CD8-positive, alpha-beta memory T cell (primary cell): ENCODE measurements at places on chromosomes 2 and 18.

- DNase-seq = no peak
Measured at GRCh38 chr2:42812899-42813479, 20.6 kb upstream of the HAAO start.

DNA sequence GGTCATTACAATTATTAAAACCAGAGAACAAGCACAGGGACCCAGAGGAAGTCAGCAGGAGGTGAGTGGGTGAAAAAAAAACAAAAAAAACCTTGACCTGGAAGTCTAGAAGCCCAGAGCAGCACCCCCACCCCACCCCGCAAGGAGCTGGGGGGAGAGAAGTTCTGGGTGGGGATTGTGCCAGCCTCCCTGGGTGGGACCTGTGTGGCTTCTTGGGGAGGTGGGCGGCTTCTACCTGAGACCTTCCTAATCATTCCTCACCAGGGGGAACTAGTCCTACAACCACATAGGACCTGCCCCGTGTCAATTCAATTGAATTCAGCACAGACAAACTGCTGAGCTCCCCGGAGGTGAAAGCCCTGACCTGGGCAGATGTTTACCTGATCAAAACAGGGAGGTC is 17.3 kb downstream of the EVA1A start:
- DNase-seq = no peak

GRCh38 chr2:219457784-219458369 is 23.2 kb downstream of the SPEG start:
- DNase-seq = no peak

DNA sequence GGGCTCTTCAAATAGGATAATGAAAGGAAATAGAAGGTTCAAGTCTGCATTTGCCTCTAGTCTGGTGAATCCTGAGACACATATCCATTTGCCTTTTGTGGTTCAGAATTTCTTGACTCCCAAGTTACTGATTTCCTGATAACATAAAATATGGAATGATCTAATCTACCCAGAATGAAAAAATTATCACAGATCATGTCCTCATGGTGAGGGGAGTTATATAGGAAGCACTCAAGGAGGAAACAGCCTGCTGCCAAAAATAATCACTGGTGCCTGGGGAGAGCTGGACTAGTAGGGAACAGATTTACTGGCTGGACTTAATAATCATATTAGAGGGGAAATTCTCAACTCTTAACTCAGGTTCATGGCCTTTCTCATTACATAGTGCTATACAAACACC is 95.5 kb upstream of the STK17B start:
- DNase-seq = no peak

DNA sequence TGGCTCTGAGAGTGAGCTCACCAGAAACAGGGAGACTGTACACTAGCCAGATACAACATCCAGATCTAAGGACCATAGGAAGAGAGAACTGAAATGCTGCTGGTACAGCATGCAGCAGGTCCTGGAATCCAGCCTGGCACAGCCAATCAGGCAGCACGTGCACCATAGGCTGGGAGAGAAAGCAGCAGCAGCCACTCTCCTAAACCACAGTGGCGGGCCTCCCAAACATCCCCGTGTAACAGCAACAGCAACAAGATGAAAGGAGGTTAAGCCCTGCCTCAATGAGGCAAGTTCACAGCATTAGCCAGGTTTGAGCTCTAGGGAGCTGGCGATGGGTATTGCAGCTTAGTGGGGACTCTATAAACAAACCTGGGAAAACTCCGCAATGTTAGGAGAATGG is 192.0 kb downstream of the EPHA4 start:
- no peak for DNase-seq

- DNase-seq = no peak
Measured at GRCh38 chr2:219181531-219181930, 3.5 kb downstream of the RETREG2 start.

- DNase-seq = no peak
Measured at GRCh38 chr2:206533977-206534376, 90.6 kb downstream of the ADAM23 start.

DNA sequence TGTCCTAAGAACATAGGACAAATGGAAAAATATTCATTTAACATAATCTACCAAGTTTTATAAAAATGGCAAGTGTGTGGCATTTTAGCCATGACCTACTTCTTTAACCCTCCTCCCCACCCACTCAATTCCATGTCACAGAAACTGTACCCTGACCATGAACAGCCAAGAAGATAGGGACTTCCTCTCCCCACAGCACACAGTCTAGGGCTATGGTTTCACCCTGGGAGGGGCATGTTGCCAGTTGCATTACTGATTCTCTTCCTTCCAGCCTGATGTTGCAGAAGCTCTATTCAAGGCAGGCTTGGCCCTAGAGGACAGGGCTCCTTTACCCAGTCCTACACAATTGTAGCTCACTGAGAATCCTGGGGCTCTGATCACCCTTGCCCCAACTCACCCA is 153.6 kb upstream of the KLF7 start:
- no peak for DNase-seq

GRCh38 chr2:20935168-20935775 is 108.6 kb downstream of the APOB start:
- no peak for DNase-seq

GRCh38 chr18:58175786-58176176 is 131.8 kb downstream of the NEDD4L start:
- DNase-seq = no peak

- no peak for DNase-seq
Measured at GRCh38 chr18:49172246-49172645, 221.5 kb upstream of the SMAD7 start.

DNA sequence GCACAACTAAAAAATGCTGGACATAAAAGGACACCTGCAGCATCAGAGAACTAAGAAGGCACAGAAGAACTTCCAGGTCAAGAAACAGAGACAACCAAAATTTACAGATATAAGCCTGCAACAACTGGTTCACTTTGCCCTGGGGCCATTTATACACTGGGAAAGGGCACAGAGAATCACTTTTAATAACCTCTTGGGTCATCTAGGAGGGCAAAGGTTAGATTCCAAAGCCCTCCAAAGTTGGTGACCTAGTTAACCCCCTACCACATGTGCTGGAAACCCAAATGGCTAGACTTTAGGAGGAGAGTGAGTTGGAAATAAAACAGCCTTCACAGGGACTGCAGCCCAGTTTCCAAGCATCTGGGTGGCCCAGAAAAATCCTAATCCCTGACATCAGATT is 3.3 kb downstream of the RNU4ATAC start:
- DNase-seq = no peak

DNA sequence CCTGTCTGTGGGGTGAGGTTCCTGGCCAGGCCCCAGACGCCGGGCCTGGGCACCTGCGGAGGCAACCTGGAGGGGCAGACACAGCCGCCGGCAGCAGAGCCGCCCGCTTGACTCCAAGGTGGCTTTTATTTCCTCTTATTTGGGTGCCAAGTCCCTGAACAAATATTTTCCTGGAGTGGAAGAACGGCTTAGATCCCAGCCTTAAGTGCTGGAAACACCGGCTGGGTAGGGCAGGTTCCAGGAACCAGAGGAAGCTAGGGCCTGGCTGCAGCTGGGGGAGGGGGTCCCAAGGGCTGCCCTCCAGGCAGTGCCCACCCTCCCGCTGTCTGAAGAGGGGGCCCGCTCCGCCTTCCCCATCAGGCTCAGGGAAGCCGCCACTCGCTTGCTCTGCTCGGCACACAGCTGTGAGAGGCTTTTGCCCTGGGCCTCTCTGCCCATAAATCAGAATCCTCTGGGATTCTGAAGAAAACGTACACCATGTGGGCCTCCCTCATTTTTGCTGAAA is 28.2 kb downstream of the SDC1 start:
- no peak for DNase-seq

- no peak for DNase-seq
Measured at GRCh38 chr2:152354069-152354755, 19.2 kb downstream of the FMNL2 start.

DNA sequence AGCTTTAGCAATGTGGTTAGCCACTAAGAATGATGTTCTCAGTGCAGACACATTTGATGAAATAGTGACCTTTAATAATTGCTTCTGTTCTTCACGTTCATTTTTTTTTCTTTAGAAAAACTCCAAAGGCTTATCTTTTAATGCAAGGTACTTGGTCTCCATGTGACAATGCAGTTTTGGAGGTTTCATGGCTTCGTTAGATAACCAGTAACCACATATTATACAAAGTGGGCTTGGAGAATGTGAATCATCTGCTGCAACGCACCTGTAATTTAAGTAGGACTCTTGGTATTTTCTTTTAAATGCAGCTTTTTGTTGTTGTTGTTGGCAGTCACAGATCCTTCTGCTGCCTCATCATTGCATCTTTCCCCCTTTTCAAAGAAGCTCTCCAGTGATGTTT is 1606.3 kb downstream of the SUCLG1 start:
- DNase-seq = no peak

DNA sequence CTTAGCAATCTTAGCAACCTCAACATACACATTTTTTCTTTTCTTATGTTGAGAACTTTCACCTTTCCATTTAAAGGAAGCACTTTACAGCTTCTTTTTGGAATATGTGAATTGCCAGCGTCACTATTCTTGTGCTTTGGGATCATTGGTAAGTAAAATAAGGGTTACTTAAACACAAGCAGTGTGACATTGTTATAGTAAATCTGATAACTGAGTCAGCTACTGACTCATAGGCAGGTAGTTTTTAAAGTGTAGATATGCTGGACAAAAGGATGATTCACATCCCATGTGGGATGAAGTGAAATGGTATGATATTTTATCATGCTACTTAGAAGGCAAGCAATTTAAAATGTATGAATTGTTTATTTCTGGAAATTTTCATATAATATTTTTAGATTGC is 637.2 kb downstream of the DCDC2C start:
- no peak for DNase-seq

- no peak for DNase-seq
Measured at GRCh38 chr2:16160281-16161084, 220.1 kb downstream of the MYCN start.

DNA sequence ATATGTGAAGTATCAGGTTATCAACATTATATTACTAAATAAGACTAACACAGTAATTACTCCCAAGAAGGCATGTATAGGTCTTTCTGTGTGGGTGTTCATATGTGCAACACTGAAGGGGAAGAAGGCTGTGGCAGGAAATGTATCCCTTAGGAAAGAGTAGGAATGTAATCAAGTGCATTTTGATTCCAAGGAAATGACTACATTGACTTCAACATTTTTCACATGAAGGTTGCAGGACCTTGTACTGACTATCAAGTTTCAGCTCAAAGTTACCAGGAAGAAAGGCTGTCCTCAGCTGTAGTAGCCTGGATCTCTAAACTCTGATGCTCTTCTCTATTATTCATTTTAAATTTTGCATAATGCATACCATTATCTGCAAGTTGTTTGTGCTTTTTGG is 680.8 kb downstream of the NYAP2 start:
- DNase-seq = no peak
